Mucosa of descending colon (tissue), 3 donors: ENCODE measurements at places on chromosomes 3 and 15.

GRCh38 chr3:10391391-10391790 is 70.5 kb upstream of the SEC13 start:
- no peak for DNase-seq

GRCh38 chr15:96561593-96561992 is 231.1 kb downstream of the NR2F2 start:
- no peak for DNase-seq

DNA sequence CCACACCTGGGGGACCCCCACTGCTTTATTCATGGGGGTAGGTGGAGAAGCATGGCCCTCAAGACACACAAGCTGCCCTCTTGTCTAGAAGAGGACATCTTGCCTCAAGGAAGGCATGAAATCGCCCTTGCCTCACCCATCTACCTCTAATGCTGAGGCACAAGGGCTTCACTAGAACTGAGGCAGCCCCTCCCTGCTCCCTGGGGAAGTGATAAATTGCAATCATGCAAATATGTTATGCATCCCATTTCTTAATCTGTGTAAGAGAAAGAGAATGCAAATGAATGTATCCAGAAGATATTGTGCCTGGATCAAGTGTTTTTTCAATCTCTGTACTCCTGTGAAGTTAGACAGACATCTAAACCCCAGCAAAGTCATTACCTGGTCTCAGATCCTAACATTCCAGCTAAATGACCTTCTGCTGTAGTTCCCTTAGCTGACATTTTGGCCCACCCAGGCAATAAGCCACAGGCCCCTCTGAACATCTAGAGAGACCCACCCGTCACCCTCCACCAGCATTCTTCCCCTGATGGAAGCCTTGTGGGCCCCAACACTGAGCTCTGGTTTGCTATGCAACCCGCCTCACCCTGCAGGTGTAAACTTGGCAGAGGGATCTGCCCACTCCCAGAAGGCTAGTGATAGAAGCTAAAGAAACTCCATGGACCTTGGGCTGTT is 53.8 kb downstream of the FAM174B start:
- no peak for DNase-seq

GRCh38 chr15:87572381-87572910 is 684.1 kb downstream of the NTRK3 start:
- DNase-seq: no peak

- DNase-seq: no peak
Measured at GRCh38 chr3:156787926-156788663, 38.1 kb upstream of the LEKR1 start.

GRCh38 chr3:107975529-107976201 is 115.2 kb downstream of the CD47 start:
- no peak for DNase-seq

GRCh38 chr3:115830764-115831395 is 207.6 kb downstream of the GAP43 start:
- no peak for DNase-seq

- DNase-seq: no peak
Measured at GRCh38 chr3:43753741-43754715, 63.3 kb downstream of the ABHD5 start.

GRCh38 chr15:72824781-72825180 is 41.2 kb upstream of the ADPGK start:
- no peak for DNase-seq

DNA sequence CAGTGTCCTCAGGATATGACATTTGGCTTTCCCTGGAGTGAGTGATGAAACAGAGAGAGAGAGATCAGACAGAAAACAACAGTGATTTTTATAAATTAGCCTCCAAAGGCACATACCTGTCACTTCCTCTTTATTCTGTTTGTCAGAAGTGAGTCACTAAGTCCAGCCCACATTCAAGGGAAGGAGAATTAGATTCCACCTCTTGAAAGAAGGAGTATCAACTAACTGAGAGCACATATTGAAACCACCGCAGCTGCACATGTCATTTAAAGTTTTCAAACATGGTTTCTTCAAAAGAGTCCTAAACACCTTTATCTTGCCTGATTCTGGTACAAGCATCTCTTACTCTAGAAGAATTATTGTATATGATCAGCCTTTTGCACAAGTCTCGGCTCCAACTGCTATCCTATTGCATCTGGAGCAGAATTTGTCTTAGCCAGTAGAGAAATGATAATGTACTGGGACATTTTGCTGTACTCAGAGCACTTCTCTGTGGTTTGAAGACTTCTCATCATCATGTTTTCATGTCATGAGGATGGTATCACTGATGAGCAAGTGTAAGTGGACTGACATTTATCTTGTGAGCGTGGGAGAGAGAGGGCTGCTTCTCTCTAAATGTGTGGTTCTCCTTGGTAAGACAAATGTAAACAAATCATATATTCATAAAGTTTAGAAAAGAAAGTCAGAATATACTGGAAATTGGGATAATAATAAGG is 338.9 kb upstream of the CFAP20DC start:
- no peak for DNase-seq

- no peak for DNase-seq
Measured at GRCh38 chr15:33370623-33371020, 59.9 kb downstream of the RYR3 start.

GRCh38 chr3:150315721-150316120 is 92.4 kb upstream of the TSC22D2 start:
- no peak for DNase-seq

GRCh38 chr15:64865998-64866520 is 24.3 kb downstream of the PLEKHO2 start:
- no peak for DNase-seq
